ENCODE measurements at places on chromosomes 2 and 18. TPM values are rescaled to one million over a fixed set of nuclear protein-coding genes. Genes with fewer than 3 reads are reported as not detected.

CXCR4 gene
- polyA plus RNA-seq: 50.4 TPM

ID2 gene
- polyA plus RNA-seq: 309 TPM

PLEKHH2 gene
- 40.4 TPM for polyA plus RNA-seq

GPBAR1 gene
- polyA plus RNA-seq: 2.0 TPM

UGT1A10 gene
- not detected for polyA plus RNA-seq

SIX3 gene
- not detected for polyA plus RNA-seq

ZAP70 gene
- 0.80 TPM for polyA plus RNA-seq

ABCB11 gene
- polyA plus RNA-seq: not detected

UPP2 gene
- 2.9 TPM for polyA plus RNA-seq

RAB12 gene
- polyA plus RNA-seq: 46.8 TPM

TMEM37 gene
- 56.2 TPM for polyA plus RNA-seq

HADHB gene
- 114 TPM for polyA plus RNA-seq

ADAM23 gene
- 8.5 TPM for polyA plus RNA-seq

UGT1A8 gene
- polyA plus RNA-seq: not detected

TMEM247 gene
- not detected for polyA plus RNA-seq

DSG2 gene
- 45.7 TPM for polyA plus RNA-seq

TBR1 gene
- not detected for polyA plus RNA-seq

WNT6 gene
- polyA plus RNA-seq: 0.64 TPM

FLACC1 gene
- polyA plus RNA-seq: 1.8 TPM

SFT2D3 gene
- polyA plus RNA-seq: not detected
